ENCODE measurements at places on chromosomes 16 and 17. TPM values are rescaled to one million over a fixed set of nuclear protein-coding genes. Genes with fewer than 3 reads are reported as not detected.

Gene TNFRSF13B
- not detected for total RNA-seq

Gene FGF11
- 30.7 TPM for total RNA-seq

Gene SPATA20
- total RNA-seq: 35.9 TPM

DNA sequence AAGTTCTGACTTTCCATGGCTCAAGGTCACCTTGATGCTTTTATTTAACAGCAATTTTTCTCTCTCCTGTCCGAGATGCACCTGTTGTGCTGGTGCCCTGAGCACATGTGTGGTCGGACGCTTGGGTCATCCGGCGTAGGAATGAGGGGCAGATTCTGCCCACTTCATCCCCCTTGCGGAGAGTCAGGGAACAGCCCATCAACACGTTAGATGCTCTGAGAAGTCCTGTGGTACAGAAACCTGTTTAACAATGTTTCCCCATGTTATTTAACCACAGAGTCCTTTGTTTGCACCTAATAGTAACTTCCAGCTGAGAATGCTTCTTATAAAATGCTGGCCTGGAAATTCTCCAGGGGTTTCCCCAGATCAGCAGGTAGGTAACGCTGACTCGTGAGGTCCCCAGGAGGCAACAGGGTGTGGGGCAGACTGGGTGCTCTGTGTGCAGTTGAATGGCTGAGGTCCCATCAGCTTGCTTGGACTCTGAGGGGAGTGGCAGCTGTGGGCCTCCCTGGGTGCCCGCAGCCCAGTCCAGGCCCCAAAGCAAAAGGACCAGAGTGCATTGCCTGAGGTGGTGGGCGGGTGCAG is 17.8 kb downstream of the DOC2B start:
- H3K4me3 ChIP-seq: no peak overlapping the region
- H3K27ac ChIP-seq: no peak overlapping the region
- H3K4me1 ChIP-seq: no peaks in the 10 kb centered on the region
- H3K36me3 ChIP-seq: no peaks in the 10 kb centered on the region

DNA sequence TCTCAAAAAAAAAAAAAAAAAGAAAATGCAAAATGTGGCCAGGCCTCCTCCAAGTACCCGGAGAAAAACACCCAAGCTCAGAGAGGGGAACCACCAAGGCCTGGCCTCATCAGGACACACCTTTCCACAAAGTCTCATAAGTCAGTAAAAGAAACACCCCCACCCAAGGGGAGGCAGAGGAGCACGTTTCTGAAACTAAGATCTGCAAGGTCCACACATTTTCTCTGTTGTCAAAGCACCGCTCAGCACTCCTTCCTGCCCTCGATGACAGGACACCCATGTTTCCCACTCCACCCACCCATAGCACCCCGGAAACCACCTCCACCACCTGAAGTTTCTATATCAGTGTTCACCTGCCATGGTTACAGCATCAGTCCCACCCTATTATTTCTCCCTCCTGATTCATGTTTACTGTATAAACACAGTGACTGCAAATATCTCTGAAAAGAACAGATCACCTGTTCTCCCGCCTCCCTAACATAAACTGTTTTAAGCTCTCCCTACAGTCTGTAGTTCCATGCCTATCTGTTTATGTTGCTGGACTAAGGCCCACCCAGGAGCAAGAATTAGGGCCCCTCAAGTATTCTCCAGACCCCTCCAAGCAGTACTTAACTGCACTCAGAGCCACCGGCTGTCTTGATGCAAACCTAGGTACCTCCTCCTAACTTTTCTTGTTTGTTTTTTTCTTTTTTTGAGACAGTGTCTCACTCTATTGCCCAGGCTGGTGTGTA is 2.0 kb downstream of the CORO7 start:
- H3K27me3 ChIP-seq: no peaks in the 10 kb centered on the region
- H3K4me3 ChIP-seq: no peak overlapping the region
- H3K4me1 ChIP-seq: peaks cover 21% of the 10 kb centered on the region
- DNase-seq: no peak

DNA sequence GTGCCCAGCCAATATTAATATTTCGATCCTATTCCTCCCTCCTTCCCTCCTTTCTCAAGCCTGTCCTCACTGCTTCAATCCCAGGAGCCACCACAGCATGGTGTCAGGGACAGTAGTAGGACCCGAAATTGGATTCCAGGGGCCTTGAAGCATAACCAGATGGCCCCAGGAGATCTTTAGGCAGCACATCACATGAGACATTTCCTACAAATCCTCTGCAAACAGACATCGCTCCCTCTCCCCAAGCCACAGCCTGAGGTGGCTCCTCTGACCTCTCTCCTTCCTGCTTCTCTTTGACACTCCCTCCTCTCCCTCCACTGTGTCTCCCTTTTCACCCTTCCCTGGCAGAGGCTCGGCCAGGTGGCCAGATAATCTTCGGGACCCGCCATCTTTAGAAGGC is 76.6 kb downstream of the BMERB1 start:
- H3K27ac ChIP-seq: no peak overlapping the region
- no peaks in the 10 kb centered on the region for H3K27me3 ChIP-seq
- DNase-seq: no peak
- no peaks in the 10 kb centered on the region for H3K36me3 ChIP-seq
- H3K4me1 ChIP-seq: peaks cover 24% of the 10 kb centered on the region
